Activated CD4-positive, alpha-beta T cell treated with anti-CD3 and anti-CD28 coated beads, Interleukin-2, Interleukin-6, amounts not matched to agents 100 ng/mL and 50 ng/mL, durations not matched to agents 16 hours and 8 hours (primary cell): ENCODE measurements at places on chromosomes 13 and 19.

GRCh38 chr19:588093-588740 is 1.5 kb upstream of the HCN2 start:
- DNase-seq: peak; percentile 74

DNA sequence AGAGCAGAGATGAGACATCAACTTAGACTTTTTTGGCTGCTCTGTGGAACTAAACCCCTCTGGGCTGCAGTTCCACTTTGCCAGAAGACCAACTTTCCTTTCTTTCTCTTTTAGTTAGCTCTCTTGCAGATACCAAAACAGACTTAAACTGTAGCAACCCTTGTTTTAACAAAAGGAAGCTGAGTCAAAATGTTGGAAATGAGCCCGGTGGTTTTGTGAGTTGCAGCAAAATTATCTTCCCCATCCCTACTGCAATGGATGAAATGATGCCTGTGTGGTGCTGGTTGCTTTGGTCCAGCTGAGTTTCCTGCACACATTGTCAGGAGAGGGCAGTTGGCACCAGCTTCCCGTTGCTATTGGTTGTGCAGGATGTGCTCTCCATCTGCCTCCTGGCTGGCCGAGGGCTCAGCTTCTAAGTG is 115.3 kb downstream of the LRCH1 start:
- DNase-seq: peak; percentile 68

GRCh38 chr19:29002336-29002735 is 210.6 kb downstream of the UQCRFS1 start:
- DNase-seq: no peak

DNA sequence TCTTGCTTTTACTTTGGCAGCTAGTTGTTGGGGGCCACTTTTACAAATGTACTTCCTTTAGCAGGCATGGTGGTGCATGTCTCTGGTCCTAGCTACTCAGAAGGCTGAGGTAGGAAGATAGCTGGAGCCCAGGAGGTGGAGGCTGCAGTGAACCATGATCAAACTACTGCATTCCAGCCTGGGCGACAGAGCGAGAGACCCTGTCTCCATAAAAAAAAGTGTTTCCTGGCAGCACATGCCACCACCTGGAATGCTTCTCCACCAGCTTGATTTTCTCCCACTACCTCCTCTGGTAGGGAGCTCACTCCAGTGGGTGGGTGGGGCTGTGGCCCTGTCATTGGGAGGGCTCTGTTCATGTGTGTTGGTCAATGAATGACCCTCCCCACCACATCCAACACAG is 12.5 kb downstream of the FZR1 start:
- no peak for DNase-seq

- no peak for DNase-seq
Observed at GRCh38 chr19:17240062-17240752, 5.5 kb downstream of the NR2F6 start.

- DNase-seq: no peak
Observed at GRCh38 chr13:108350579-108350978, 81.1 kb downstream of the TNFSF13B start.

GRCh38 chr13:50078895-50079654 is 63.8 kb downstream of the KCNRG start:
- no peak for DNase-seq

- no peak for DNase-seq
Observed at GRCh38 chr19:40253611-40254092, 27.2 kb upstream of the CCNP start.

DNA sequence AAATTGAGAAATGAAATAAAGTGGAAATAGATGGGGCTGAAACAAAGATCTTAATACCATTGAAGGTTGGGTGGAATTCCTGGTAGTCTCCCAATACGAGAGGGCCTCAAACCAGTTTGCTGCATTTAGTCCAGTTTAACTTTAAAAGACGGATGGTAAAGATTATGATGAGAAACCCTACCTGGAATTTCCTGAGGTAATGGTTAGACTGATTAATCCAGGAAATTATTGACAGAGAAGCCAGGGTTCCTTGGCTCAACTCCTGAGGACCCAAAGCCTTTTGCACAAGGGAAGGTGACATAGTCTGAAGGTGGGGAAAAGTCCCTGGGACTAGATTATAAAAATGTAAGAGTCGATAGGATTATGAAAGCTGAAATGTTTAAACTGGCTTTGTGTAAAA is 133.2 kb upstream of the SLITRK5 start:
- DNase-seq: no peak

- DNase-seq: no peak
Observed at GRCh38 chr19:41850381-41850780, 5.5 kb downstream of the DMRTC2 start.

DNA sequence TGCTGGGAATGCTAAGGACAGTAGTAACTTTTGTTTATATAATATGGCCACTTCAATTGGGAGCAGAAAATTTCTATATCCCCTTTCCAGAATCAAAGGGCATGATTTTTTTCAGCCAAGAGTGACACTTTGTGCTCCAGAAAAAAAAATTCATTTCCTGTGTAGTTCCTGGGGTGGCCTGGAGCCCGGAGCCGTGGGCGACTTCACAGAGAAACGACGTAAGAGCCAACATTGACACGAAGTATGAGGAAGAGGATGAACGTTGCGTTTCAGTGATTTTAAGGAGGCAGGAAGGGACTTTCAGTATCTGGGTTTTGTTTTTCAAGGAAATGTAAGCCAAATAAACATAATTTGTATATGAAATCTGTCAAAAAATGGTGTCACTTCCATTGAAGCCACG is 187.6 kb downstream of the STK24 start:
- DNase-seq: no peak

- DNase-seq: no peak
Observed at GRCh38 chr19:32519023-32519422, 62.0 kb upstream of the PDCD5 start.

- DNase-seq: no peak
Observed at GRCh38 chr13:44646044-44646443, 69.9 kb upstream of the TSC22D1 start.

- no peak for DNase-seq
Observed at GRCh38 chr13:52999093-52999696, 29.4 kb upstream of the OLFM4 start.
